ENCODE measurements at places on chromosomes 6 and 20.

DNA sequence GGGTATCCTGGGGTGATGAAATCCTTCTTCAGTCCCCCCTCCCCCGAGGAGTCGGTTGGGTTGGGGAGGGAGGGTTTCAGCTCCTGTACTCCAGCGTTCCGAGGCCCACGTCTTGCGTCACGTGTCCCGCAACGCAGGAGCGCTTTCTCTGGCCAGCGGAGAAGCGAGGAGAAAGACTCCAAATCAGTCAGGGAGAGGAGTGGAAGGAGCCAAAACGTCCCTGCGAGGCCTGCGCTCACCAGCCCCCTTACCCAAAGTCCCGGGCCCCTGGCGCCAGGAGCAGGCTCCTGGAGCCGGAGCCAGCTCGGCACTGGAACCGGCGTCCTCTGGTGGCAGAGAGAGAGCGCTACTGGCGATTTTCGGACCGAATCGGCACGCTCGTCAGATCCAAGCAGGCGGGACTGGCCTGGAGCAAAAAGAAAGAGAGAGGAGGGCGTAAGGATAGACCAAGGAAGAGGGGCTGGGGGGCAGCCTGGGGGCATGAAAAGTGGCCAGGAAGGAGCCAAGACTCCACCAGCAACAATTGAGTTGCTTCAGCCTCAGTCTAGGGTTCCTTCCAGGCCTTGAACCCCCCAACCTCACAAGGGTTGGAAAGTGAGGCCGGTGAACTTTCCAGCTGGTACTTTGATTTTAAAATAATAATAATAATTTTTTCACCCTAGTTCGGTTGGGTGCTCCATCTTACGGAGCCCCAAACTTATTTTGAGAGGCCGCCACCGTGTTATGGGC, at the start of gene GNAS:
GNAS (plus strand) TSS at position 174 of the 729 bp plus-strand sequence.
- DNase-seq = no peak

GRCh38 chr6:126633373-126633772, 293.5 kb downstream of the CENPW start:
- DNase-seq = no peak

DNA sequence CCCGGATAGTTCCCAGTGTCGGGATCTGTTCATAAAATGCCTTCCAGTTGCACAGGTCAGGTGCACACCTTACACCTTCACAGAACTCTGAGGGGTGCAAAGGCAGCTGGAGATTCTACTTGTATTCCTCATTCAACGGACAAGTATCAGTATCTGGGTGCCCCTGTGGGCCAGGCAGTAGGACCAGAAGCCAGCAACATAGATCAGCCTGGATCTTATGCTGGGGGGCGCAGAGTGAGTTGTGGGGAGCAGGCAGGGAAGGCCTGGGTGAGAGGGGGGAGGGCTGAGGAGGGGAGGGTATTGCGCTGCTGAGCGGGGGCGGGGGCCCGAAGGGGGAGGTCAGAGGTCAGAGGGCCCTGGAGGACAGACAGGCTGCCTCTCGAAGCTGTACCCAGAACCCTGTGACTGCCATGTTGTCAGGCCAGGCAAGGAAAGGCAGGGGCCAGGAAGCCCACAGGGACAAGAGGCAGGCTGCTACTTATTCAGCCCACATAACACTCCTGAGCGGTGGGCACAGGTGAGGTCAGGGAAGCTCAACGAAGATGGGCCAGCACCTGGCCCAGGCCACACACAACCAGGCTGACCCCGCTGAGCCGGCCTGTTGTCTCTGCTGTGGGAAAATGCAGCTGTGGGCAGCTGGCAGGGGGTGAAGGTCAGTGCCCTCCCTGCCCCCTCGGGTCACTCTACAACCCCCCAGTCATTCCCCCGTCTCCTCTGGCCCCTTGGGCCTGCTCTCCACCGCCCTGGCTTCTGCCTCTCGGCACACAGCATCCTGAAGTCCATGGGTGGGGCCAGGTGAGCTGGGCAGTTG, 1.1 kb downstream of the OPRL1 start:
- no peak for DNase-seq

DNA sequence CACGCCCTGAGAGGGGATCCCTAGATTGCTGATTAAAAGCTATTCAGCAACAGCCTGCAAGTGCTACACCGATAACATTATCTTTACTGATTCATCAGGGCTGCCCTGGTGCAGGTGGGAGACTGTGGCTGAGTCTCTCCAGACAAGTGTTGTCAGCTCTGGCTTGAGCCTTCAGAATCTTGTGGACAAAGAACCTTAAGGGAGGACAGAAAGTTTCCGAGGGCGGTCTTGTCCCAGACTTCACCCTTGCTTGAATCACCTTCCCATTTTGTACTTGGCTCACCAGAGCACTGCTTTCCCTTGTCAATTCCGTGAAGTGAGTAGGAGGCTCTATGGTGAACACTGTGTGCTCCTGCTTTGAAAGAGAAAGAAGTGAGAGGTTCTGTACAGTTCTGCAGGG, 88.6 kb upstream of the PCSK2 start:
- no peak for DNase-seq

- DNase-seq = no peak
Observed at GRCh38 chr6:143673669-143674068, 4.1 kb upstream of the PHACTR2 start.

DNA sequence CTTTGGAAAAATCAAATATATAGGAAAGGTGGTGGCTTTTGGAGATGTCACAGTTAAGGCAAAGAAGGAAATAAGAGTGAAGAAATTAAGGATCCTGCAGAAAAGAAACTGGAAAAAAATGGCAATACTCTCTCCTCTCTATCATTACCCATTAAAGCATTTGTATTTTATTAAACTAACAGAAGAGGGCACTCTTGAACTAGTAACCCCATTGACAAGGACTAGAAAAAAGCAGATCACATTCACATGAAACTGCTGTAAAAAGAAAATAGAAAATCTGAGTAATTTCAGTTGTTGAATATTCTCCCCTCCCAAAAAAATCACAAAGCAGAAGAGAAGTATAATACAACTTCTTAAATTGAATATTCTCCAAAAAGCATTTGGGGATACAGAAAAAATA, 104.1 kb upstream of the SLC35B3 start:
- no peak for DNase-seq

DNA sequence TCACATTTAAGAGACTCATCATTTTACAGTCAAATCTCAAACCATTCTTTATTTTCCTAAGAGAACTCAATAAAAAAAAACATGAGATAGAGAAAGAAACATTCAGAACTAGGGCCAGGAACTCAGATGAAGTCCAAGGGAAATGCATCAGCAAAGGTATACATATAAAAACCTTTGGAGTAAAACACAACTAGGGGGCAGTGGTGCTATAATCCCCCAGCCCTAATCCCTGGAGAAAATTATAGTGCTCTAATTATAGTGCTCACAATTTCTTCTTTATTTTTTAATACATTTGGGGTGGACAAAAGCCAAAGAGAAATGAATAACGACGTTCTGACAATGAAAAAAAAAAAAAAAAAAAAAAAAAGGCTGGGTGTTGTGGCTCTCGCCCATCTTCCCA, 100.6 kb upstream of the EMILIN3 start:
- no peak for DNase-seq

DNA sequence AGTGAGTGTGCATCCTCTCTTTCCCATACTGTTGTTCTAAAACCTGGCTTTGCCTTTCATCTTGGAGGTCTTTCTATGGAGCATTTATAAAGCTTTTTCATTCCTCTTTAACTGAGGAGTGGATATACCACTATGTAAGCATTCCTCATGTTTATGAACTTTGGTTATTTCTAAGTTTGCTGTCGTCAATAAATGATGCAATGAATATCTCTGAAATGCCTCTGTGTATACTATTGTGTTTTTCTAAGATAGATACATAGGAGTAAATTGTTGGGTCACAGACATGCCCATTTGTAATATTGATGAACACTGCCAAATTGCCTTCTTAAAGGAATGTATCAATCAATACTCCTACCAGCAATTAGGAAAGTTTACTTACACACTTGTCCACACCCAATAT, 53.9 kb downstream of the SLC22A2 start:
- no peak for DNase-seq

DNA sequence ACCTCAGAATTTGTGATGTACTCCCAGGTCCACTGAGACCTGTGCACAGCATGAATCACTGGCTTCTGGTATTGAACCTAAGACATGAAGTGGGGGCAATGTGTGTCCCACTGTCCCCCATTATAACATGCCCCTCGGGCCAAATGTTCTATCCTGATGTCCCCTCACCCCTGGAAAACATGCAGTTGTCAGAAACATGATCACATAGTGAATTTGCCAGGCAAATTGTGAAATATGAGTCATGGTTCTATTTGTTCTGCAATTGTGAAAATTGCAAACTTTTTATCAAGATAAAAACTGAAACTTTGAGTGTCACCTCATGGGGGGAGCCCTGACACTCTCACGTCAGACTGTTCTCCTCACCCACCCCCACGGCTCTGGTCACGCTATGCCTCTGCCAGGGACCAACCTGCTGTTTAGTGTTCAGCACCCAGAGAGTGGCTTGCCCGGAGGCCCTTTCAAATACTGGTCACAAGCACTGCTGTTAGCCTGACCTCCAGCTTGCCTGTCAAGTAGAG, 305.3 kb downstream of the CLIC5 start:
- DNase-seq = no peak

- peak; percentile 5 for DNase-seq
Observed at GRCh38 chr6:112286010-112286409, 31.6 kb upstream of the LAMA4 start.

DNA sequence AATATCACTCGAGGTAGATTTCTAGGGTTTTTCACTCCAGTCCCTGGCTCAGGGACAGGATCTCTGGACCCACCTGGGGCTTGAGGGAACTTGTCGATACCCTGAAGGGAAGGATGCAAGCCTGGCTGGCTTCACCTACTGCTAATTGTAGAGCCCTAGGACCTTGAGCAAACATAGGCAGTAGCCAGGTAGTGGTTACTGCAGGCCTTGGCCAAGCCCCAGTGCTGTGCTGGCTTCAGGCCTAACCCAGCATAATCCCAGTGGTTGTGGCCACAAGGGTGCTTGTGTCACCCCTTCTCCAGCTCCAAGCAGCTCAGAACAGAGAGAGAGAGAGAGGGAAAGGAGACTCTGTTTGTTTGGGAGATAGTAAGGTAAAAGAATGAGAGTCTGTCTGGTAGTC, 5.8 kb upstream of the MCM9 start:
- DNase-seq = no peak

DNA sequence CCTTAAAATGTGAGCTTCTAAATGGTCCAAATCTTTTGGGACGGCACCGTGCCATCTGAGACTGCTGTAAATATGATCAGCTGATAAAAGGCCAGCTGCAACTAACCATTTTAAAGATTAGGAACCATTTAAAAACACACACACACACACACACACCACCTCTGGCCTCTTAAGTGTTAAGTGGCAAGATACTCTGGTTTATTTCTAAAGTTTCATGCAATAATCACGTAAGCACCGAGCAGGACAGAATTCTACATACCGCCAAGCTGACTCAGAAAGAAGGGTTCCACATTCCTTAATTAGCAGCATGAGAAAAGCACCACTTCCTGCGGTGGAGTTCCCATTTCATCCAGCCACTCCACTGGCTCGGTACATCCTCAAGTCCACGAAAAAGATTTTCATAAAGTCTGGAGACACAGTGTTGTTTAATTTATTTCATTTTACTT, 17.8 kb upstream of the ZNF217 start:
- no peak for DNase-seq

GRCh38 chr20:63443606-63444395, 28.7 kb downstream of the KCNQ2 start:
- DNase-seq = no peak

GRCh38 chr20:43725666-43726065, 1.1 kb downstream of the GTSF1L start:
- DNase-seq = no peak
